GM12864 (cell line): ENCODE measurements at places on chromosomes 16 and 17.

- no peak for DNase-seq
Observed at GRCh38 chr16:80719573-80719972, 84.8 kb downstream of the CDYL2 start.

DNA sequence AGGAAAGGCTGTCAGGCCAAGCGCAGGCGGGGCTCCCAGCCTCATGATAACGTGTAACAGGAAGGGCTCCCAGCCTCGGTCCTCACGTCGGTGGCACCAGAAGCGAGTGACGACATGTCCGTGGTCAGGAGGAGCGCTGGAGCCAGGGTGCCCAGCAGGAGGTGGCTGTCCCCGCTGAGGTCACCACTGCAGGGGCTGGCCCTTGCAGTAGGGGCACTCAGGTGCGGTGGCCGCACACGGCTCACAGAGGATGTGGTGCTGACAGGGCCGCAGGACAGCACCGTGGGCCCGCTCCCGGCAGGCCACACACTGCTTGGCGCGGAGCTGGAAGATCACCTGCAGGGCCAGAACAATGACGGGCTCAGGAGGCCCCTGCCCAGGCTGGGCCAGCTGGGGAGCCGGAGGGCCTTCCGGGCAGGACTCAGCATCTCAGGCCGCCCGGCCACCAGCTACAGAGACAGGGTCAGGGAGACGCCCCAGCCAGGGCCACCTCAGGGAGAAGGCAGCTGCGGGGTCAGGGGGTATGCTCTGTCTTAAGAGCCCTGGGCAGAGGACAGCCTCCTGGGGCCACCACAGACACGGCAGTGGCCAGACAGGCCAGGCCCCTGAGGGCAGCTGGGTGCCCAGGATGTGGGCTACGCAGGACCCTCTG, 14.5 kb downstream of the GNPTG start:
- no peak for DNase-seq

DNA sequence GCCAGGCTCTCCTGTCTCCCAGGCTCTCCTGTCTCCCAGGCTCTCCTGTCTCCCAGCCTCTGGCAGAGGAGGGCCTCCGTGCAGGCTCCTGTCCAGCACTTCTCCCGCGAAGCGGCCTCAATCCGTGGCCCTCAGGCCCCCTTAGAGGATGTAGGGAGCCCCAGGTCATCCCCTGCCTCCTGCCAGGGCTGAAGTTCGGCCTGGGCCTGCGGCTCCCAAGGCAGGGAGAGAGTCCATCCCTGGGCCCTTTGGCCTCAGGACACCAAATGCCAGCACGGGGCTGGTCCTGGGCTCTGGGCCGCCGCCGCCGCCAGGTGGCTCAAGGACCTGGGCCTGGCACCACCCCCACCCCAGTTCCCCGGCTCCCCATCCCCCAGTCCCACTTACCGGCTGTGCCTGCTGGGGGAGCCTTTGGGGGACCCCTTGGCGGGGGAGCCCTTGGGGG, 370 bp downstream of the EVPL start:
- no peak for DNase-seq

DNA sequence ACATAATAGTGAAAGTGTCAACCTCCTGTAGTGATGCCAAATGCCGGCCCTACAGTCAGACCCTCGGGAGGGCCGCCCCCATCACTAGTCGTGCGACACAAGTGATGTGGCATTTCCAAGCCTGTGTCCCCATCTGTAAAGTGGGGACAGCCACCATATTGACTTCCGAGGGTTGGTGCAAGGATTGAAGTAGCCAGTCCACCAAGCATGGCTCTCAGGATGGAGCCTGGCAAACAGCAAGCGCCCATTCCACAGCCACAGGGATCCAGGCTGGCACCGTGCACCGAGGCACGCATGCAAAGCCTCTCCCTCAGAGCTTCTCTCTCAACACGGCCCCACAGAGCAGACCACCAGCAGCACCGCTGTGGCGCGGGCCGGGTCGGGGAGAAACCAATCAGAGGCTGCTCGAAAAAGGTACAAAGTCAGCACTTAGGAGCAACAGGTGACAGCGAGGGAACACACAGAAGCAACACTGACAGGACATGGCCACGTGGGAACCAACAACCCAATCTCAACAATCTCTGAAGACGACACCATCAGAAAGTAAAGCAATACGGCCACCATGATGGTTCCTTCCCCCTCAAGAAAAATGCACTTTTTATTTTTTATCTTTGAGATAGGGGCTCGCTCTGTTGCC, 20.6 kb downstream of the ZCCHC14 start:
- no peak for DNase-seq

DNA sequence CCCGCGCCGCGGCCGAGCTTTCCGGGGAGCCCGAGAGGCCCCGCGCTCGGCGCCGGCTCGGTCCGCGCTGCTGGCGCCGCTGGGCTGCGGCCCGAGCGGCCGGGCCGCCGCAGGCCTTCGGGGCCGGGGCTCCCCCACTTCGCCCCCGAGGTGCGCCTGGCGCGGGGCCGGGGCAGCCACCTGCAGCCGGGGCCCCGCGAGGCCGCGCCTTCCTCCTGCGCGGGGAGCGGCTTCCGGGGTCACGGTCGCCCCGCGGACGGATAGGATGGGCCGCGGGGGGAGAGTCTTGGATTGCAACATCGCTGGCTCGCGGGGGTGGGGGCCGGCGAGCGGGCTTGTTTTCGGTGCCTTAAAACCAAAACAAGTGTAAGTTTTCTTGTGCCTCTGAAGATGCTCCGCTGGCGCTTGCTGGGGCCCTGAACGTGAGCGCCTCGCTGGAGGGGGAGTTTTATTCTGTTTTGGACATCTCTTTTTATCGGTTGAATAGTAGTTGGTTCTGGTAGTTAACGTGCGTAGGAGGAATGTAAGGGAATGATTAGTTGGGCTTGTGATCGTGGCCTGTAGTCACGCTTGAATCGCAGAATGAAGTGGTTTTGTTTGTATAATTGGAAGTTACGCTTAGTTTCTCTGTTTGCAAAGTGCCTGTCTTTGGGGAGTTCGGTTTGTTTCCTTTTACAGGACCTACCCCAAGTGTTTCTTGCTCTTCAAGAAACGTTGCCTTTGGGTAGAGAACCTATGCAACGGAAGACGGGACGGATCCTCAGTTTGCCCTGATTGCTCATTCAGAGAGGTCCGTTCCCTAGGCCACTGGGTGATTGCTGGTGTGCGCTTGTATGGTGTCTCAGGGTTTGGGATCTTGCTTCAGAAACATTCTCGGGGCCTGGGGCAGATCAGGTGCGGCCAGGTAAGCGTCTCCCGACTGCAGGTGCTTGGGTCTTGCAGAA, 724 bp downstream of the UBE2I start:
- DNase-seq, result no peak

- no peak for DNase-seq
Observed at GRCh38 chr17:34424814-34425491, 61.9 kb upstream of the CCL1 start.

DNA sequence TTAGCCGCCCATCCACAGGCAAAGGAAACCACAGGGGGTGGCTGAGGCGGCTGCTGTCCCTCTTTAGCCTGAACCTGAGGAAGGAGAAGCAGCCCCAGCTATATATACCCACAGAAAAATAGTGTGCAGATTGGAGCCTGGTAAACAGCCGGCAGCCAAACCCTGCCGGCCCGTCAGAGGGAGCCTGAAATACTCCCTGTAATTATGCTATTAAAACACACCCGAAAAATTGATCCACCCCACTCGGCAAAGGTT, 6.8 kb downstream of the PIEZO1 start:
- no peak for DNase-seq

DNA sequence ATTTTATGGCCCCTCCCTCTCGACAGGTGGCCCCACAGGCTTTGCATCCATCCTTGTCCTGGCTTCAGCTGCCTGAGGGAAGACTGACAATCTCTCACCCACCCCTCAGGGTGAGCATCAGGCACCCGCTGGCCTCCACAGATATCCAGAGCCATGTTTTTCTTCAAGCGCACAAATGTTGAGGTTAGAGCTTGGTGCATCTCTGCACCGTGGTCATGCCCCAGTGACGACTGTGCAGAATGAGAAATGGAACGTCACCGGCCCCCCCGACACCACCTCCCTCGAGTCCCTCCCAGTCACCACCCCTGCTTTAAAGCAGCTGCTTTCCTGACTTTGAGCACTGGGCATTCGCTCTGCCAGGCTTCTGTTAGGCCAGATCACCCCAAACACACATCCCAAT, 19.8 kb upstream of the TIMP2 start:
- DNase-seq, result no peak

- DNase-seq, result no peak
Observed at GRCh38 chr17:47999582-47999981, 28.7 kb downstream of the CDK5RAP3 start.

- no peak for DNase-seq
Observed at GRCh38 chr16:86227041-86227440, 283.3 kb upstream of the FOXF1 start.

- no peak for DNase-seq
Observed at GRCh38 chr16:25692742-25693508, 1.2 kb downstream of the HS3ST4 start.

DNA sequence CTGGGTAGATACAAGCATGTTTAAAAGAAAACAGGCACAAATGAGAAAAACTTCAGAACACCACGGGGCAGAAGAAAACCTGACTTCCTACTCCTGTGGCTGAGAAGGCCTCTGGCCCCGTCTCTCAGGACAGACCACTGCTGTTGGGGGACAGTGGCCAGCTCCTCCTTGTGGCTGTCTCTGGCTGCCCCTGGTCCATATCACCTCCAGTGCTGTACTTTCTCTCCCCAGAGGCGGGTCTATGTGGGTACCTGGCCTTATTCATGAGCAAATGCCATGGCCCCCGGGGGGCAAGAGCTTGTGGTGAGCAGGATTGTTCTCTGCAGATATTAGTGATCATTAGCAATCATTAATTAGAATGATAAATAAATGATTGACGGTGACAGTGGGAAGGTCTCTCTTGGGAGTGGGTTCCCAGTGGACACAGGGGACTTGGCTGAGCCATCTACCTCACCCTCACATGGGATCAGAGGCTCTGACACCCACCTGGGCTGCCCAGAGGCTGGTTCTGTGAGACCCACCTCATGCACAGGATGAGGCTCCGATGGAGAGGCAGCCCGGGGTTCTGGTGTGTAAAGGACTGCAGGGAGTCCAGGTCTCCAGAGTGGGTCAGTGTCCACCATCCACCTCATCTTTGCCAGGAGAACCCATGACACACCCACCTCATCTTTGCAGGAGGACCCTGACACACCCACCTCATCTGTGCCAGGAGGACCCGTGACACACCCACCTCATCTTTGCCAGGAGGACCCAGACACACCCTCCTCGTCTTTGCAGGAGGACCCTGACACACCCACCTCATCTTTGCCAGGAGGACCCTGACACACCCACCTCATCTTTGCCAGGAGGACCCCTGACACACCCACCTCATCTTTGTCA, 30.6 kb upstream of the CBFA2T3 start:
- no peak for DNase-seq

DNA sequence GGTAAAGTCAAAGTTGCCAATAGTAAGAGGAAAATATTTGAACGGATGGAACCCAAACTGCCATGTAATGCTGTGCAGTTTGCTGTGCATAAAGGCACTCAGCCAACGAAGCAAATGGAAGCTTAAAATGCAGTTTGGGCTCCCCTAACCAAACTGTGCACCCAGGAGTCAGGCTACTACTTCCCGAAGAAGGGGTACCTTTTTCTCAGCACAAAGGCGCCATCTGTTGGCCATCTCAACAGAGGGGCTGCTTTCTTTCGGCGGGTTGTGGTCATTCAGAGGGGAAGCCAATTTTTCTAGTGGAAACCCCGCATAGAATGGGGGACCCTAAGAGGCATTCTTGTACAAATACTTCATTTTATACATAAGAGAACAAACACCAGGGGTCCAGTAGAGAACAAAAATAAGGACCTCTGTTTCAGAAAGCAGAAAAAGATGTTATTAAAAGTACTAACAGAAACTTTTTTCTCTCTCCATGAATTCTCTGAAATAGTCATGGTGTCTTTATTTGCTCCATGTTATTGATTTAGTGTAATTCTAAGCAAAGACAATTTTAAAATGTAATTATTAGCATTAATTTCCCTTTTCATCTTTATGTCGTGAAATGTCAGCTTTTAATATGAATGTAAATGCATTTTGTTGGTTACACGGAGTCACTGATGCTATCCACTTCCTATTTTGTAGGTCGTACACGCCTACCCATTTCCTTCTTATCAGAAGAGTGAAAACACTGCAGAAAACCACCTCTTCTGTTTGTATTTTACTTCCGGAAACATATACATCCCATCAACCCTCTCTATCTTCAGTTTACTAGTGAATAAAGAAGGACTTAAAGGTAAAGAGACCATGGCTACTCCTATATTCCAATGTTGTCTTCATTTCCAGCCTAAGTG, 453.3 kb downstream of the KCNJ2 start:
- no peak for DNase-seq

DNA sequence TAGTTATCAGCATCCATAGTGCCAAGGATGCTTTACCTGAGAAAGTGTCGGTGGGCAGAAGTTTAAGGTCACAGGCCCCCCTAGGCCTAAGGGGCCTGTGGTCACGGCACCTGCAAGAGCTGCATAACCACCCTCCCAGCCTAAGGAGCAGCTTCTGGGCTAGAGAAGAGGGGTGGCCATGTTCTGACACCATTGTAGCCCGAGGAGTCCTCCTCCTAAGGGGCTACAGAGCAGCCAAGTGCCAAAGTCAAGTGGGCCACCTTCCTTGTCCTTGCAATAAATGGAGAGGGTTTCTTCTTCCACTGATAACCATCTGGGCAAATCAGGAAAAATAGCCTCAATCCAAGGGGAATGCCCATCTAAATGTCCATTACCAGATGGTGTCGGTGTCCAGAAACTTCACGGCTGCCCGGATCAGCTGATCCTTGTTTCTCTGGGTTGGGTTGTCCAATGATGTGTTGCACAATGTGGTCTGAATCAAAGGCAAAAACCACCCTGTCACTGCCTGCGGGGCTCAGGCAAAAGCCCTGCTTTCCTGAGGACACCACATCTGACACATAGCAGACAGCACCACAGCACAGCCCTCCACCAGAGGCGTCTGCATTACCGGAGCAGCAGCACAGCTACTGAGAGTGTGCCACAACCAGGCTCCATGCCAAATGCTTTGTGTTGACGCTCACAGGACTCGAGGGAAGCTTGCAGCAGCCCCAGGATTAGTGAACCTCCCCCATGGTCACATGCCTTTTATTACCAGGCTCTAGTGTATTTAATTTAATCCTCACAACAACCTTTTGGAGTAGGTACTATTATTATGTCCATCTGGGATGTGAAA, 12.8 kb downstream of the ATPAF2 start:
- no peak for DNase-seq

- no peak for DNase-seq
Observed at GRCh38 chr16:89957216-89957785, 8.7 kb downstream of the DEF8 start.

GRCh38 chr17:74738051-74738996, 1.3 kb downstream of the RAB37 start:
- peak; percentile 41 for DNase-seq

DNA sequence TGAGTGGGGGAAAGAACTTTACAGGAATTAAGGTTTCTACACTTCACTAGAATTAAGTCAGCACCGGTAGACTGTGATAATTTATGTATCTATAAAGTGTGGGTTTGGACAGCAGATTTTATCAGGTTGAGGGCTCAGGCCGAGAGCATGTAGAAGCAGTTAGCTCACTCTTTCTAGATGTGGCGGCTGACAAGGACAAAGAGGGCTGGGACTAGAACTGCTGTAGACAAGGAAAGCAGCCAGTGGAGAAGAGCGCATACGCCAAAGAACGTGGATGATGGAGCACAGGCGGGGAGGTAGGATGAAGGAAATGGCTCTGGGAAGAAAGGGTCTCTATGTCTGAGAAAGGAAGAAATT, 504 bp upstream of the GOSR1 start:
- DNase-seq, result no peak
